HT1080 (cell line): ENCODE measurements at places on chromosomes 12 and 14. TPM values are rescaled to one million over a fixed set of nuclear protein-coding genes. Genes with fewer than 3 reads are reported as not detected.
A peak's percentile ranks its signal among the peaks of the same experiment; 100 is the strongest.

GRCh38 chr12:75161488-75161887 is 48.2 kb downstream of the KCNC2 start:
- DNase-seq, result no peak

GRCh38 chr14:84804468-84804867 is 725.5 kb upstream of the FLRT2 start:
- no peak for DNase-seq

The LRRC43 gene
- total RNA-seq, result not detected in 2 replicates

DNA sequence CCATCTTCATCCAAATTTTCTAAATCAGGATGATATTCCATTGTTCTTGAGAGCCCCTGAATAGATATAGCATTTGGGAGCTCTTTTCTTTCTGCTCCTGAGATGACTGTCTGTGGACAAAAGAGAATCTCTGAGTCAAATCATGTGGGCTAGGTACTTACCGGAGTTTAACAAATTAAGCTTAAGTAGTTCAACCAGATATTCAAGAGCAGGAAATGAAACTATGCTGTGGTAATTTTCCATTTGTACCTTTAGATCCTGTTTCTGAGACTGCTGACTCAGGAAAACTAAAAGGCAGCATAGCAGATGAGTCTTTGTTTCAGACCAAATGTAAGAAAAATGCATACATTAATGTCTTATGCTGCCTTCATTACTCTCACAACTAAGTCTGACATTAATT is at the start of gene CLEC7A:
TSS of gene CLEC7A (minus strand) at position 158 of the 400 bp plus-strand sequence. CDS start at position 41, 117 bp downstream.
- DNase-seq, result peak; percentile 8

The KIF5A gene
- not detected in 2 replicates for total RNA-seq

The SLC17A8 gene
- not detected in 2 replicates for total RNA-seq
